ENCODE measurements at places on chromosomes 13 and 19.

- DNase-seq: no peak
Observed at GRCh38 chr13:80180740-80181355, 160.1 kb downstream of the SPRY2 start.

DNA sequence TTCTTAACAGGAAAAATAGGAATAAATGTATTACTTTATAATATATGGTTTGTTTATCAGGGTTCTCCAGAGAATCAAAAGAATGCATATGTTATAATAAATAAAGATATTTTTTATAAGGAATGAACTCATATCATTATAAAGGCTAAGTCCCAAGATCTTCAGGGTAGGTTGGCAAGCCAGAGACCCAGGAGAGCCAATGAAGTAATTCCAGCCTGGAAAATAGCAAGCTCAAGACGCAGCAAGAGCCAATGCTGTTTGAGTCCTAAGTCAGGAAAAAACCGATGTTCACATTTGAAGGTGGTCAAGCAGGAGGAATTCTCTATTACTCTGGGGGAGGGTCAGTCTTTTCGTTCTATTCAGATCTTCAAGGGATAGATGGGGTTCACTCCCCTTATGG lies 490.0 kb downstream of the PCDH20 start:
- DNase-seq: no peak

DNA sequence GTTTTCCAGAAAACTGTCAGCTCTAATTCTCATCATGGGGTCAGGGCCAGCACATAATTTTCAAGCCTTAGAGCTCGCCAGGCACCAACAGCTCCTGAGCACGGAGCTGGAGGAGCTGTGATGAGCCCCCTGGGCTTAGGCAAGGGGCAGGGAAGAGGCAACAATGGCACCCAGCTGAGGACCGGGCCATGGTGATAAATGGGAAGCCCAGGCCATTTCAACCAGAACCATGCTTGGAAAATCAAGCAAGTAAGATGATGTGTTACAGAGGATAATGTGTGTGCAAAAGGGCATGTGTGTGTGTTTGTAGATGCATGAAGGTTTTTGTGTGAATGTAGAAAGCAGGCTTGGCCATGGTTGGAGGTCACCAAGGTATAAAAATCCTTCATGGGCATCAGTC lies 66.8 kb upstream of the UBAC2 start:
- no peak for DNase-seq

GRCh38 chr19:55216461-55217198 lies 7.3 kb upstream of the PTPRH start:
- DNase-seq: no peak

GRCh38 chr13:98648141-98648540 lies 71.2 kb upstream of the STK24 start:
- DNase-seq: no peak

DNA sequence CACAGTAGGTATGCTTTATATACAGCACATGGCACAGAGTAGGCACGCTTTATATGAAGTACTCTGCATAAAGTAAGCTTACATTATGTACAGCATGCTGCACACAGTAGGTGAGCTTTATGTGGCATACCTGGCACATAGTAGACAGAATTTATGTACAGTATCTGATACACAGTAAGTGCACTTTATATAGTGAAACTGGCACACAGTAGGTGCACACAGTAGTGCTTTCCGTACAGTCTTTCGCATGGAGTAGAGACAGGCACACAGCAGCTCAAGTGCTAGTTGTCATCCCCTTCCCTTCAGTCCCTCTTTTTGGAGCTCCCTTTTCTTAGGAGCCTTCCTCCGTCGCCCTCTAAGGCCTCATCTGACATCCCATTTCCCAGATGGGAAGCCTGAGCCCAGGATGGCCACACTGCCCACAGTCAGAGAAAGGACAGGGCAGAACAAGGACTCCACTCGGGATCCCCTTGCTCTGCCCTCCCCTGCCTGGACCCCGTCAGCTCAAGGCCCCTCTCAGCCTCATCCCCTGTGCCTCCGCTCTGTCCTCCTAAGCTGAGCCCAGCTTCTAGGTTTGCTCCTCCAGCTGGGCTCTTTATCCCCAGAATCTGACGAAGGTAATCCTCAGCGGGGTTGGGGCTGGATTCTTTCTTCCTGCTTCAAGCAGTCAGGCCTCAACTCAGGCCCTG lies 852 bp upstream of the CYP4F12 start:
- no peak for DNase-seq

DNA sequence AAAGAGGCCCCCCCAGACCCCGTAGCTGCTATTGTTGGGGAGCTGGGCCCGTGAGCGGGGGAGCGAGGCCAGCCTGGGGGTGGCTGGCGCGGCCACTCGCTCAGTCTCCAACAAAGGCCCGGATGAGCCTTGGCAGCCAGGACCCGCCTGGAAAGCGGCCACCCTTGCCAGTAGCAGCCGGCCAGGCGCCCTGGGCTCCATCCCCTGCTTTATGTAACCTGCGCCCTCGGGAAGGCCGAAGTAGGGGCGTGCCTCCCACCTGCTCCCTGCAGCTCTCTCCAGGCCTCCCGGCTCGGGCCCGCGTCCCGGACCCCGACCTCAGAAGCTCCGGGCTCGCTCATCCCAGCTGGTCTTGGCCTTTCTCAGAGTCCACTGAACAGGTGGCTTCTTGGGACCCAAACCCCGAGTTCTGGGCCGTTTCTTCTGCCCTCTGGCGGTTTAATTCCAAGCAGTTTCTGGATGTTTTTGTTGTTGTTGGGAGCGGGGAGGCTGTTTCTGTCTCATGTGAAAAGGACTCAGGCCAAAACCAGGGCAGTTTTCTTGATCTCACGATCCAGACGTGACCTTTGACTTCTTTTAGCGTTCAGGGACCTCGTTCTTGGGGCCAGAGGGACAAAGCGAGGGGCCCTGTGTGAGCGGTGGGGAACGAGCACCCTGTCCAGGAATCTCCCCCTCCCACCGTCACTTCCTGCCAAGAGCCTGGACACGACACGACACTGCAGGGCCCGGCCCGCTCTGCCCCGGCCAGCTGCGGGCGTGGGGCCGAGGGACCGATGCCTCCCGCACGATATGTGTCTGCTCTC lies 1.2 kb downstream of the CDC34 start:
- DNase-seq: no peak

DNA sequence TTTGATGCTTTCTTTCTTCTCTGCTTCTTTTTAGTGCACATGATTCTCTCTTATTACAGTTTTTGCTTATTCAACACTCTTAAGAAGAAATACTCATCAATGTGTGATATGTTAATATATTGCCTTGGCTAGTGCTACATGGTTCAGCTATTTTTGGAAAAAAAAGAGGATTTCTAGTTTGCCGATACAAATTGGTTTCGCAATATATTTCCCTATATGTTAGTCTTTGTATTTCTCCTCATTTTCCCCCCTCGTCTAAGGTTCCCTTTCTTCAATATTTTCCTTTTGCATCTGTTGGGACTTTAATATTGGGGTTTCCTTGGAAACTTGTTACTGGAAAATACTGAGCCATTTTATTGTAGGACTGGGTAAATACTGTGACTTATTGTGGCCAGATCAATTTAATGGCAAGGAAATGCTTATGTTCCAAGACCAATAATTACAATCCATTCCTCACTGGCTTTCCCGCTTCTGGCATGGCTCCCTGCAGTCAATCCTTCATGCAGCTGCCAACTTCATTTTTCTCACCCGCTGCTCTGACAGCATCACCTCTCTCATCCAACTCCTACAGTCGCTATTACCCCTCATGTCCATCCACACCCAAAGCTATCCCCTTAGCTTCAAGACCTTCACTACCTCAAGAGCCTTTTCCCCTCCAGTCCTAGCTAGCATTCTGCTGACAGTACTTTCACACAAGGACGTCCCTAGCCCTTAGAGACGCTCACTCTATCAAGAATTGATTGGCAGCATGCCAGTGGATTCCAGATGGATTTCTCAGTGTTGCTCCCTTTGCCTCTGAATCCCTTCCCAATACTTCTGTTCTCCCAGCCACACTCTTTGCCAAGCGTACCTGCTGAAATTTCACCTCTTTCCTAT lies 280.1 kb upstream of the TMTC4 start:
- DNase-seq: no peak

DNA sequence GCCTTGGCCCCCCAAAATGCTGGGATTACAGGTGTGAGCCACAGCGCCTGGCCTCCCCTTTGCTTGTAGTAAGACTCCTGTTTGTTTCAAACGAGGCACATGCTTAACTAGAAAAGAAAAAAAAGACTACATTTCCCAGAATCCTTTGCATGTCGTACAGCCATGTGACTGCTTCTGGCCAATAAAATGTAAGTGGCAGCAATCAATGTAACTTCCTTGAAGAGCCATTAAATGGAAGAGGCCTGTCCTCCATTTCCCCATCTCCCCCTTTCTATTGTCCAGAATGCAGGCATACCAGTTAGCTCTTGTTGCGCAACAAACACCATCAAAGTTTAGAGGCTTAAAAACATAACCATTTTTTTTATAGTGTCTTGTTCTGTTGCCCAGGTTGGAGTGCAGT lies 10.4 kb upstream of the GPR32 start:
- DNase-seq: no peak

DNA sequence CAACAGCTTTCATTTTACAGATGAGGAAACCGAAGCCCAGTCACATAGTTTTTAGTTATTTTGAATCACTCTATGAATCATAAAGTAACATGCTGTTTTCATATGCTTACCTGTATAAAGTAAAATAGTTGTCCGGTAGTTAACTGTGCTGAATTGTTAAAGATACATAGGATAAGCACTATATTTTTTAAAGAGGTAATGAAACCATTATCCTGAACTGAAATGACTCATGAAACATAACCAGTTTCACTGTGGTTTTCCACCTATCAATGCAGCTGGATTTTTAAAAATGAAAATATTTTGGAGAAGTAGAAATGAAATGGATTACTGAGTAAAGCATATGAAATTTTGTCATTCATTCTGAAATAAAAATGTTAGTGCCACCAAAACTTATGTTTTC lies 655.0 kb downstream of the OLFM4 start:
- DNase-seq: no peak

DNA sequence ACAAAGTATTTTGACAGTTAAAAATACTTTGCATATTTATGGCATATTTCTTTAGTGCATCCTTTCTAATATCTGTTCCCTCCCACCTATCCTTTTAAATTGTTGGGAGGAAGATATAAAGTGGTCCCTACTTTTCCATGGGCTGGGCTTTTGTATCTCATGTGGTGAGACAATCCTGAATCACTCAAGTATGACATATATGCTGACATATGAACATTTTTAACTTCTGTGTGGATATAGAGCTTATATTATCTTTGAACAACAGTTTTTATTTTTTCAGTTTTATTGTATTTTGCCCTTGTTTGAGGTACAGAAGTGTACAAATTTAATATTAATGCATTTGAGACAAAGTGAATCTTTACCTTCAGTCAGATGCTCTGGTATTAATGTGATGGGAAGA lies 3.4 kb downstream of the ZMYM2 start:
- no peak for DNase-seq

DNA sequence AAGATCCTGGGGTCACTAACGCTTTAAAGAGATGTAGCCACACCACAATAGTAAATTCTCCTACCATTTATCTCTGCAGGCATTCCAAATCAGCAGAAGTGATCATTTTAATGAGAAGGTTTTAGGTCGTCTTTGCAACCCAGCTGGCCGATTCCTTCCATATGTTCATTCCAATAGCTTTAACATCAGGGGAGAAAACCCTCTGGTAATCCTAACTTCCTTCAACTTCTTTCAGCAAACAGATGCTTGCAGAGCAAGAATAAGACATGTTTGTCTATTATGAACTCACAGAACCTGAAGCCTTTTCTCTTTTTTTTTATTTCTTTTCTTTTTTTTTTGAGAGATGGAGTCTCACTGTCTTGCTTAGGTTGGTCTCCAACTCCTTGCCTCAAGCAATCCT lies 498.6 kb upstream of the SLITRK1 start:
- no peak for DNase-seq

- DNase-seq: no peak
Observed at GRCh38 chr13:51802631-51803418, 1.1 kb downstream of the DHRS12 start.

- no peak for DNase-seq
Observed at GRCh38 chr13:113964251-113964995, 9.5 kb downstream of the C13orf46 start.

All from stimulated activated CD8-positive, alpha-beta memory T cell treated with anti-CD3 and anti-CD28 coated beads, Interleukin-7, amount 100 ng/mL, for 1 hour (primary cell).